ENCODE measurements at places on chromosomes 6 and 20. TPM values are rescaled to one million over a fixed set of nuclear protein-coding genes. Genes with fewer than 3 reads are reported as not detected.

POPDC3 gene
- total RNA-seq = not detected

SCRT2 gene
- total RNA-seq = not detected

GDAP1L1 gene
- total RNA-seq = not detected

CDH4 gene
- total RNA-seq = 0.10 TPM

MUC22 gene
- total RNA-seq = not detected

DNA sequence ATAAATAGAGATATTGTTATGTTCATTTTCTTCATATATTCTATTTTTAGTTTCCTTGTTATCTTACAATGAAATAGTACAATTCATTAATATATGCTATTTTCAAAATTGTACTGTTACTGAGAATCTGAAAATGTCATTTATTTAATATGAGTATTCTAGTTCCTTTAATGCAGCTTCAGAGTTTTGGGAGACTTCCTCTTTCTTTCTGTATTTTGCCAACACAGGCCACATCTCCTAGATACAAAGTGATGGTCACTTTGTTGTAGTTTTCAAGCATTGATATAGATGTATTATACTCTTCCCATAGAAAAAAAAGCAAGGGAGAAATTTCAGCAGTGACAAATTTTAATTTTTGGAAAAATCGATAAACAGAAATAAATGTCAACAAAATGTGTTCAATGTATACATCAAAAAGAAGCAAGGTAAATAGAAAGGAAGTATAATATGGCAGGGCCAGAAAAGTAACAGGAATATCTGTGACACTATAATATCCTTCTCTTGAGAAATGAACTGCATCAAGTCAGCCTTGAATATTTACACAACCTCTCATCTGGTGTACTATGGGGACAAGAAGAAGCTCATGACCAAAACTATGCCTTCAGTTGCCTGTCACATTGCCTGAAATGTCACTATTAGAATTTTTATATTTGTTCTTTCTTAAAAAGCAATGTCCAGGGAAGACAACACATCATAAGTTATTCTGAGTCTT, 396.0 kb downstream of the TBC1D32 start:
- no peak for DNase-seq

Data from activated CD4-positive, alpha-beta memory T cell treated with anti-CD3 and anti-CD28 coated beads for 36 hours (primary cell).